Stimulated activated CD8-positive, alpha-beta memory T cell treated with anti-CD3 and anti-CD28 coated beads, Interleukin-4, amount 100 ng/mL, for 4 hours (primary cell): ENCODE measurements at places on chromosomes 1 and 21.

GRCh38 chr1:192967901-192968300, 91.3 kb downstream of the UCHL5 start:
- no peak for DNase-seq

DNA sequence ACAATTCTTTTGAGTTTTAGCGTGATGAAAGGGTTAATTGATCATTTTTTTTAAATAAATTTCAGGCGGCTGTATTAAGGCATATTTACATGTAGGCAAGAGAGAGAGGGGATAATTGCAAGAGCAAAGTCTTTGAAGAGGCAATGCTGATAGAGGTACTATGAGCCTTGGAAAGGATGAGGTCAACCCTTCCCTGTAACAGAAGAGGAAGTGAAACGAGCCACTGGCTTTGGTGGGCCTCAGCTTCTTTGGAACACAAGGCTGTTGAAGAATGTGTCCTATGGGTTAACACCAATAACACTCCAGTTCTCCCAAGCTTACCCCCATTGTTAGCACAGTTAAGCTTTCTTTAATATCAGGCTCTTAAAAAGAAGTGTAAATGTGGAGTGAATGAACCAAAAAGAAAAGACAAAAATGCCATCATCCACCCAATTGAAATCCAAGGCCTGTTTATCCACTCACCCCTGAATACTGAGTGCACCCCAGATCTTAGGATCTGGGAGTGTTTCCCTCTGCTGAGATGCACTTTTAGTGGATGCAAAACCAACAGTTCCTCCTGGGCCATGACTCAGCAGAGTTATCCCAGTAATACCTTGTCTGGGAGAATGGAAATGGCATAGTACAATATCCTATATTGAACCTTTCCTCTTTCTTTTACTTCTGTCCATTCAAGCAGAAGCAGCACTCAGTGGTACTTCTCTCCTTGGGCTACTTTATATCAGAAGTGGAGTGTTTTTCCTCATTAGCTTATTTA, 216.4 kb downstream of the SLC44A5 start:
- DNase-seq: no peak

DNA sequence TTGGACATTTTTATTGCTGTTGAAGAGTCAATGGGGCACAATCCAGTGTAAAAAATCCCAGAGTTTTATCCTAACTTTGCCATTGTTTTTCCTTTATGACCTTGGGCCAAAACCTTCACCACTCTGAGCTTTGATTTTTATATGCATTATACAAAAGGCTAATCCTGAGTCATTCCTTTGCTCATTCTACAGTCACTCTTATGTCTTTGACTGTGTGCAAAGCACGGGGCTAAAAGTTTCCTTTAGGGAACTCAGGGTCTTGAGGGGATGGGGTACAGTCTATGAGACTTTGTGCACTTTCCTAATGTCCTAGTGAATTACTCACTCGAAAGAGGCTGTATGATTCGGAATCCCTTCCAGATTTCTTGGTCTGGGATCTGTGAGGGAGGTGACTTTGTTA, 543.2 kb upstream of the CAMK1G start:
- DNase-seq: no peak

DNA sequence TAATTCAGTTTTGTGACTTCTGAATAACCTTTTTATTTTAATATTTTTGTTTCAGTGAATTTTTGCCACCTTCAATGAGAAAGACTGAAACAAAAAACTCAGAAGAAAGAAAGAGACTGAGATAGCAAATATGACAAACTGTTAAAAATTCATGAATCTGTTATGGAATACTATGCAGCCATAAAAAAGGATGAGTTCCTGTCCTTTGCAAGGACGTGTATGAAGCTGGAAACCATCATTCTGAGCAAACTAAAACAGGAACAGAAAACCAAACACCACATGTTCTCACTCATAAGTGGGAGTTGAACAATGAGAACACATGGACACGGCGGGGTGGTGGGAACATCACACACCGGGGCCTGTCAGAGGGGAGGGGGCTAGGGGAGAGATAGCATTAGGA, 193.4 kb upstream of the FGGY start:
- DNase-seq: no peak

DNA sequence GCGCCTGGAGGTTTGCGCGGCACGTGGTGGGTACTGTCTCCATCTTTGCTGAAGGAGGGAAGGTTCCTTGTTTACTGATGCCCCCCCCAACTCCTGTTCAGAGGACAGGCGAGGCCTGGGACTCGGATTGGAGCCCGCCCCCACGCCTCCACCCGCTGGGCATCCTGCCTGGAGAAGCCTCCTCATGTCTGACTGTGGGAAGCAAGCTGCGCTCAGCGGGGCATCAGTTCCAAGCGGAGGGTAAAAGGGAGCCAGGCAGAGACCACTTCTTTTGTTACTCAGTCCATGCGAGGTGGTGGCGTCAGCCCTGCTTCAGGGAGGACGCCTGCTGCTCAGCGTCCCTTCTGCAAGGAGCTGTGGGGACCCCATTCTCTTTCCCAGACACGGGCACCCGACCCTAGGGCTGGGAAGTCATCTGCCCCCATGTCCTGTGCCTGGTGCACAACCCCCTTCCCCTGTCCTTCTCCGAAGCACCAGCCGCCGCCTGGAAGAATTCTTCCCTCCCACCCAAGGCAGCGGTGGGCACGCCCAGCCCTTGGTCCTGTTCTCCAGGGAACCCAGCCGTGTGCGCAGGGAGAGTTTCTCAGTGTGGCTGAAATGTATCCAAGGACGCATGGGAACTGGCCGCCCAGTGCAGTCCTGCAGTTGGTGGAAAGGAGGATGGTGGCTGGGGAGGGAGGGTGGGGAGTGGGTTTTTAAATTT, 414.0 kb downstream of the CAMTA1 start:
- no peak for DNase-seq

DNA sequence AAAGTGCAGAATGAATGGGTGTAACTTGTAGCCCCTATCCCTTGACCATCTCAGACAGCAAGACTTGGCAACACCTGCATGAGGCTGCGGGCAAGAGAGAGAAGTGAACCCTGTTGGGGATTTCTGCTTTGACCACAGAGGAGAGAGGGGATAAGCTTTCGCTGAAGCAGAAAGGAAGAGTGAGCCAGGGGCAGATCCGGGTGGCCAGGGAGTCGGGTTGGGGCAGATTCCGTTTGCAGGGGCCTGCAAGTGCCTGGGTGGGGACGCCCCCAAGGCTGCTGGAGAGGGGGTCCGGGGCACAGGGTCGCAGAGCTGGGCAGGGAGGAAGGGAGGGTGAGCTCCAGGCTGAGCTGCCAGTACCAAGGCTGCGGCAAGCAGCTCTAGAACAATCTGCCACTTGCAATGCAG, 25.3 kb upstream of the PIK3CD start:
- DNase-seq: no peak

DNA sequence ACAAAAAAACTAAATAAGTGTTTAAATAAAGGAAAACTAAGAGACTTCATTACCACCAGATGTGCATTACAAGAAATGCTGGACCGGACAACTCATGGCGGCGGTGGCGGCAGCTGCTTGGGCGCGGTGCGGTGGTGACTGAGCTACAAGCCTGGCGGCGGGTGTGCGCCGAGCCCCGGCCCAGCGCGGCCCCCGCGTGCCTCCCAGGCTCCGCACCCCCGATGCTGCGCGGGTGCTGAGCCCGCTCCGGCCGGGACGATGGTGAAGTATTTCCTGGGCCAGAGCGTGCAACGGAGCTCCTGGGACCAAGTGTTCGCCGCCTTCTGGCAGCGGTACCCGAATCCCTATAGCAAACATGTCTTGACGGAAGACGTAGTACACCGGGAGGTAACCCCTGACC, 52.2 kb upstream of the RCOR3 start:
- no peak for DNase-seq

DNA sequence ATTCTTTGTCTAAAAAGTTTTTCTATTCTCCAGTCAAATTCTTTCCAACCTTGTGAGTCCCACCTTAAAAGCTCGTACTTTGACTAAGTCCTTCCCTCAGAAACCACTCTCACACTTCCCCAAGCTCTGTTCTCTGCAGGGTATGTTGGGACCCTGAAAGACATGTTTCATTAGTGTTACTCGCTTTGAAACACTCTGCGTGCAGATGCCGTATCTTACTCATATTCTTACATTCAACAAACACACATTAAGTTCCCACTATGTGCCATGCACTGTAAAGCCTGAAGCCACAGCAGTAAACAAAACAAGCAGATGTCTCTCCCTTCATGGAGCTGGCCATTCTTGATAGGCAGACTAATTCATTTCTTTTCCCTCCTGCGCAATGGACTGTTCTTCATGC, 229.7 kb downstream of the RERE start:
- no peak for DNase-seq

DNA sequence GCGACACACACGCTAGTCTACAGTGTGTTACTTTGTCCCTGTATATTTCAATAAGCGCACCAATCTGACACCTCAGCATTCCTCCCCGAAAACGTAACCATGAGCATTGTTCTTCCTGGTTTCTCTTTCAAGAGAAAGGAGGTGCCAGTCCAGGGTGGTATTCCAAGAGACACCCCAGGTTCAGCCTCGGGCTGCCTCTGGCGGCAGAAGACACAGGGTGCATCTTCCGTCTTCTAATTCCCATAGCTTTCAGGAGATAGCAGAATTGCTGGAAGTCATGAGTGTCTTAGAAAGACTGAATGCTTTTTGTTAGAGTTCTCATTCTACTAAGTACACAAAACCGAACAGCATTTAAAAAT, 15.9 kb upstream of the RGS8 start:
- no peak for DNase-seq

GRCh38 chr1:52862666-52863458, 20.3 kb downstream of the ZYG11A start:
- DNase-seq: no peak

- no peak for DNase-seq
Observed at GRCh38 chr1:3857791-3858129, 484 bp downstream of the DFFB start.

DNA sequence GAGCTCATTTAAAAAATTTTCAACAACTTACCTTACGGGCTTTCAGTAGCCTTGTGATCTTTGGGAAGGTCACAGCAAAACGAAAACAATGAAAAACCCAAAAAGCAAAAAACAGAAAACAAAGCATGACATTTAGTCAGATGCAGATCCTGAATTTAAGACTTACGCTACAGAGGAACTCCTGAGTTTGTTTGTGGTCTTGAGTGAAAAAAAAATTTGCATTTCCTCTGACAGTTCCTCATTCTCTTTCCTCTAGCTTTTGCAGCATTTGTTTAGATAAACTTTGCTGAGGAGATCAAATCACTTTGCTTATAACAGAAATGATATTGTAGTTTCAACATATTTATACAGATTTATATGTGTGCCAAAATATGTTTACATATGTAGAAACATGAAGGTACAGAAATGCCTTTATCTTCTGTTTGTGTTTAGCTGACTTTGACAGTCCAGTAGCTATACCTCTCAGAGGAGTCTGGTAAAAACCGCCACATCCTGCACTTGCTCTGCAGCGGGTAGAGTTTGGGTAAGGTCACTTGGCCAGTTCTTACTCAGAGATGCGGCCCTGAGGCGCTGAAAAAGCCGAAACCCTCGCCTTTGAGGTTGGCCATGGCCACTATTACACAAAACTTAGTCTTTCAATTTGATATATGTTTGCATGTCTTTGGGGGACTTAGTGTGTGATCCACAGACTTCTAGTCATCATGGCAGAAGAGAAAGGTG, 142.5 kb downstream of the TNR start:
- no peak for DNase-seq

DNA sequence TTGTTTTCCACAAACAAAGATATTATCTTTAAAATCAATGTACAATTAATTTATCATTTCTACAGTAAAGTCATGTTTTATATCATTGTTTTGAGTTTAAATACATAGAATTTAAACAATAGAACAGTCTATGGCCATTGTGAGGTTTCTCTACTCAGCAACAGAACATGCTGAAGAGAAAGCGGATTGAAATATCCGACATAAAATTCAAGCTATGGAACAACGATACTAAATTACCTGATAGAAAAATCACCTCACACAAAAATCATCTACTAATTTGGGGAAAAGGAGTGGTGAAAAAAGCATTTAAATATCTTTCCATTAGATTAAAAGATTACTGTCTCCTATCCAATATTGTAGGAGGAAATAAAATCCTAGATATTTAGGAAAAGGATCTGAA, 12.6 kb downstream of the CDKN2C start:
- no peak for DNase-seq

DNA sequence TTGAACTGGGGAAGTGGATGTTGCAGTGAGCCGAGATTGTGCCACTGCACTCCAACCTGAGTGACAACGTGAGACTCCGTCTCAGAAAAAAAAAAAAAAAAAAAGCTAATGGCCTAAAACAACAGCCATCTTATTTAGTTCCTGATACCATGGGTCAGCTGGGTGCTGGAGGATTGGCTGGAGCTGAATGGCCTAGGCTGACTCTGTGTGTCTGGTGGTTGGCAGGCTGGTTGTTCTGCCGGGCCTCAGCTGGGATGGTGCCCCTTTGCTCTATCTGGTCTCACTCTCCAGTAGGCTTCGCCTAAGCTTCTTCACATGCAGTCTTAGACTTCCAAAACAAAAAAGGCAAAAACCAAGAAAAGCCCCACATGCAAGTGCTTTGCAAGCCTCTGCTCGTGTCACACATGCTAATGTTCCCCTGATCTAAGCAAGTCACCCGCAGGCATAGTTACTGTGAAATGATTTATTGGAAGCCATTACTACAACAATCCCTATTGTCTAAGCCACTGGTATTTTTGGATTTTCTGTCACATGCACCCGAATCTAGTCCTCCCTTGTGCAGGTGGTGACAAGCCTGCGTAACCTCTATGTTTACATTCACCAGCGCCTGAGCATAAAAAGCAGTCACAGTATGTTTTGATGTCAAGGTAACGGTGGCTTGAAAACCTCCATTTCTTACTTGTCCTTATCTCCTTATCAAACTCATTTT, 39.6 kb upstream of the KANK4 start:
- DNase-seq: no peak

DNA sequence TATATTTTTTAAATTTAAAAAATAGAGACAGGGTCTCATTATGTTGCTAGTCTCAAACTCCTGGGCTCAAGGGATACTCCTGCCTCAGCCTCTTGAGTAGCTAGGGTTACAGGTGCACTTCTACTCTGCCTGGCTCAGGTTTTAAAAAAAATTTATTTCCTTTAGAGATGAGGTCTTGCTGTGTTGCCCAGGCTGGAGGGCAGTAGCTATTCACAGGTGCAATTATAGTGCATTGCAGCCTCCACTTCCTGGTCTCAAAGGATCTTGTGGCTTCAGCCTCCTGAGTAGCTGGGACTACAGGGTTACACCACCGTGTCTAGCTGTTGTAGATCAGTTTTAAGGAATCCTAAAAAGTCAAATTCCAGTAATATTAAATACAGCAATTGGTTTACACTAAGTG, 5.0 kb downstream of the RNF11 start:
- DNase-seq: no peak

GRCh38 chr1:85321237-85321964, 45.0 kb upstream of the BCL10 start:
- no peak for DNase-seq

DNA sequence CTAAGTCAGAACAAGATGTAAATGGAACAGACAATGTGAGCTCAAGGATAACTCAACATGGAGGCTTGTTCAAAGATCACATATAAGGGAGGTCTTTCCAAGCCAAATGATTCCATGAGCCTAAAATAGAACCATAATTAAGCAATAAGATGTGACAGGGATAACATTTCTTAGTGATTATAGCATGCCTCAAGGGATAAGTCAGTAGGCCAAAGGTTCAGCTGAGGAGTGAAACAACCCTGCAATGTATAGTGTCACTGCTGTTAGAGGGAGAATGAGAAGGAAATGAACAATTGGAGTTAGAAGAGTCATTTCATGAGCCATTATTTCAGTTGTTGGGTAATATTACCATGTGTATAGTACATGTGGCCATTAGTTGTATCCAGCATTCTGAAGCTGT, 25.0 kb downstream of the GORAB start:
- no peak for DNase-seq
